Activated CD4-positive, alpha-beta T cell treated with anti-CD3 and anti-CD28 coated beads, Interleukin-2, Interleukin-6, amounts not matched to agents 100 ng/mL and 50 ng/mL, durations not matched to agents 16 hours and 8 hours (primary cell): ENCODE measurements at places on chromosomes 12 and 14.

DNA sequence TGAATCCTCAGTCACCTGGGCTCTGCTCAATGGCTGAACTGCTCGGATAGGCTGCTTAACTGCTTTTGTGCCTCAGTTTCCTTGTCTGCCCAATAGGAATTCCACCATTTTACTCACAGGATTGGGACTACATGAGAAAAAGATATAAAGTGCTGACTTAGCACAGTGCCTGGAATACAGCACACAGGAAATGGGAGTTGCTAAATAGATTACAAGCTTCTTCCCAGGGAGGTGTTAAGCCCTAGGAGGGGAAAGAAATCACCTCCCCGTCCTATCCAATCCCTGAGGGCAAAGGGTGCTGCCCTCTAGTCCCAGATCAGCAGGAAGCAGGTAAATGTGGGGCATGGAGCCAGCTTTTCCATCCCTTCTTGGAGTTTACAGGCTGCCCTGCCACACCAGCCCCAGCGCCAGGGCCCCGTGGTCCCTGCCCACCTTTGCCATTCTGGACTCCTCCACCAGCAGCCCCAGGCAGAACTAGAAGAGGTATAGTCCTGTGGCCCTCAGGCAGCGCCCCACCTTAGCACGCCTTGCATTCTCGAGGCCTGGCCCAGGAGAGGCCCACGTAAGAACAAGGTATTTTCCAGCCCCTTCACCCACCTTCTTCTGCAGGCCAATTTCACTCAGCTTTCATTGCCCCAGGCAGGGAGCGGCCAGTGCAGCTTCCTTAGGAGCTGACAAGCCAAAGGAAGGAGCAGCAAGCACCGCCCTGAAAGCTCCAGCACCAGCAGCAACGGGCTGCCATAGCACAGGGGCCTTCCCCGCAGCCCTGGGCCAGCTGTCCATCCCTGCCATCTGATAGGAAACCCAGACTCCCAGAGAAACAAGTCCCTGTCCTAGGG, 28.8 kb upstream of the RPLP0 start:
- DNase-seq: no peak

- peak; percentile 73 for DNase-seq
Observed at GRCh38 chr14:61671082-61671481, 24.2 kb upstream of the HIF1A start.

GRCh38 chr12:29519585-29520182, 22.2 kb upstream of the OVCH1 start:
- peak; percentile 28 for DNase-seq

DNA sequence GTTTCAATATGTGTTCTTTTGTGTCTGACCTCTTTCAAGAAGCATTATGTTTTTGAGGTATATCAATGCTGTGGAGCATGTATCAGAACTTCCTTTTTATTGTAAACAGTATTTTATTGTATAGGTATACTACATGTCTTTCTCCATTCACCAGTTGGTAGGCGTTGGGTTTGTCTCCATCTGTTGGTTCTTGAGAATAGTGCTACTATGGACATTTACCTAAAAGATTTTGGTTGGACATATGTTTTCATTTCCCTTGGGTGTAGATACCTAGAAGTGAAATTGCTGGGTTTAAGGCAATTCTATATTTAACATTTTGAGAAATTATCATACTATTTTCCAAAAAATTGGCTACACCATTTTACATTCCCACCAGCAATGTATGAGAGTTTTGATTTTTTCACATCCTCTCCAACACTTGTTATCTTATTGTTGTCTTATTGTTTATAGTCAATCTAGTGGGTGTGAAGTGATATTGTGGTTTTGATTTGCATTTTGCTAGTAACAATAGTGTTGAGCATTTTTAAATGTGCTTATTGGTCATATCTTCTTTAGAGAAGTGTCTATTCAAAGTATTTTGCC, 409.2 kb downstream of the IPO8 start:
- DNase-seq: peak; percentile 2

GRCh38 chr12:51335931-51336330, 10.5 kb downstream of the CELA1 start:
- DNase-seq: no peak

GRCh38 chr12:51240971-51241370, 2.3 kb downstream of the DAZAP2 start:
- no peak for DNase-seq

DNA sequence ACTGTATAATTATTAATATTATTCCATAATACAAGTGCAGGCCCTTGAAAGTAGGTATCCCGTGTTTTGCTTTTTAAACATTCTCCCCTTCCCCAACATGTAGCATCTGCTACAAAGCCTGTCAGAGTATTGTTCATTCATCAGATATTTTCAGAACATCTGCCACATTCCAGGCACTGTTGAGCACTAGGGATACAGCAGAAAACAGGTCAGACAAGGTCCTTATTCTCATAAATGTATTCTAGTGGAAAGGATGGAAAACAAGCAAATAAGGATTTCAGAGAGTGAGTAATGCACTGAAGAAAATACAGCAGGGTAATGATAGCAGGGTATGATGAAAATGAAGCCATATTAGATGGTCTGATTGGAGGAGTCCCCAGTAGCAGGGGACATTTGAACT, 3.8 kb downstream of the ERP29 start:
- DNase-seq: no peak

- no peak for DNase-seq
Observed at GRCh38 chr14:49019467-49020115, 566.6 kb downstream of the RPS29 start.

- no peak for DNase-seq
Observed at GRCh38 chr14:75286313-75286712, 7.7 kb downstream of the FOS start.

- no peak for DNase-seq
Observed at GRCh38 chr14:24343795-24344660, 4.2 kb upstream of the RIPK3 start.

DNA sequence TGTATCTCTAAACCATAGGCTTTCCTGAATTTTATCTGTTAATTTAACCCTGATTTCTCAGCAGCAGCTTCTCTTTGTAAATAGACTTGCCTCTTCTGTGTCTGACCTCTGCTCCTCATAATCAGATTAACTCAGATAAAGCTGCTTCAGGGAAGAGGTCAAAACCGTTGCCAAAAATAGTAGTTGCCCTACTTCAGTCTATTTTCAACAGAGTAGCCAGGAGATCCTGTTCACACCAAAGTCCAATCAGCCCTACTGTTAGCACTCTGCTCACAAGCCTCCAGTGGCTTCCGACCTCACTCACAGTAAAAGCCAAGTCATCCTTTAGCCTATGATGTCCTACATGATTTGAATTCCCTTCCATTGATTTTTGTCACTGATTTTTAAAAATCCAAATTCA, 258.4 kb downstream of the PPFIA2 start:
- DNase-seq: no peak

- DNase-seq: peak; percentile 3
Observed at GRCh38 chr14:78292003-78292402, 121.8 kb downstream of the NRXN3 start.

GRCh38 chr14:103808403-103809001, 38.9 kb downstream of the PPP1R13B start:
- peak; percentile 71 for DNase-seq

DNA sequence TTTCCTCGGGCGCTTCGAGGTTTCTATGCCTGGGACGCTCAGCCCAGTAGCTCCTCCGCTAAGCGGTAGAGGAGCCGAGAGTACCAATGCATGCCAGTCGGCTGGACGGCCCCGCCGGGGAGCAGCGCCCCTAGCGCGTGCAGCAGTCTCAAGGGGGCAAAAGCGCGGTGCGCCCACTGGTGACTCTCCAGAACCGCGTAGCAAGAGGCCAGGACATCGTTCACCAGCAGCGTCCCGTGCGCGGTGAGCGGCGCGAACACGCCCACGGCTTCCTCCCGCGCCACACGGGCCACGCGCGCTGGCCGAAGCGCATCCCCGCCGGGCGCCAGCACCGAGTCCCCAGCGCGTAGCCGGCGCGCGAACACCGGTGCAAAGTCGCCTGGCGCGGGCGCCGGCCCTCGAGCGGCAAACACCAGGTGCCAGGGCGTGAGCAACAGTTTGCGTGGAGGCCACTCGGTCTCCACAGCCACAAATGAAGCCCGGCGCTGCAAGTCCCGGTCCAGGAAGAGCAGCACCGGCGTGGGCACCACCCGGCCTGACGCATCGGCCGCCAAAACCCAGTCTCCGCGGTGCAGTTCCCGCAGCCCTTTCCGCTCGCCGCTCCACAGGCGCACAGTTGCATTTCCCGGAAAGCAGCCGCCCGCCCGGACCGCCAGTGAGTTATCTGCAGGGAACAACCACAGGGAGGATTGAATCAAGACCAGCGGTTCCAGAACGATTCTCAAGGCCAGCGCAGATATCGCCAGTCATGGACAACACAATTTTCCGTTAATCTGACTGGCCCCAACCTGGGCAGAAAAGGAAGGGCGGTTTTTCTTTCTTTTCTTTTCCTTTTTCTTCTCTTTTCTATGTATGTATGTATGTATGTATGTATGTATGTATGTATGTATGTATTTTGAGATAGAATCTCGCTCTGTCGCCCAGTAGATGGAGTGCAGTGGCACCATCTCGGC, 4.5 kb downstream of the DHH start:
- peak; percentile 61 for DNase-seq

DNA sequence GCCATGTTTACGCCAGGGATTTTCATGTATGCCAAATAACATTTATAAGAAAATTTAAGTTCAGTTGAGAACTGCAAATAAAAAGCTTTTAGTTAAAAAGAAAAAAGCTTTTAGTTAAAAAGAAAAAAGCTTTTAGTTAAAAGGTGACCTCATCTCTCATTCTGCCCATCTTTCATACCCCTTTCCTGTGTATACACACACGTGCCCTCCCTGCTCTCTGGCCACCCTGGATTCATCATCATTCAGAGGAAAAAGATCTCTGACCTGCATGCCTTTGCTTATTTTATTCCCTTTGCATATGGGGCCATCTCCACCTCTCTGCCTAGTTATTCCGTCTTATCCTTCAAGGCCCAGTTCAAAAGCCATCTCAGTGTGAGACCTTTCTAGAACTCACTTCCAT, 38.1 kb upstream of the CDK17 start:
- no peak for DNase-seq

- DNase-seq: no peak
Observed at GRCh38 chr14:77337880-77338279, 17.0 kb downstream of the GSTZ1 start.

DNA sequence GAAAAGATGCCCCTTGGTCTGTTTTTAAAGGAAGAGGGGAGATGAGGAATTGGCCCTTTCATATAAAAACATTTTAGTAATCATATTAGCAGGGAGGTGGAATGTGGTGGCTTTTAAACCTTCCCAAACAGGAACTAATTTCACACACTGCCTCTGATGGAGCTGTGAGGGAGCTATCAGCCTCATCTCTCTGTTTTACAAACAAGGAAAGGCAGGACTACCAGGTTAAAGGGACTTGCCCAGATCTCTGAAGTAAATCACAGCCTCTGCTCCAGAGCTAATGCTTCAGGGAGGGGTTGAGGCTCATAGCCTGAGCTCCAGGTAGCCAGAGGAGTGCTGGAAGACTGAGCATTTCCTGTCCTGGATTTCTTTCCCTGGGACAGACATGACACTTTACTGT, 1.1 kb upstream of the BMP4 start:
- no peak for DNase-seq

DNA sequence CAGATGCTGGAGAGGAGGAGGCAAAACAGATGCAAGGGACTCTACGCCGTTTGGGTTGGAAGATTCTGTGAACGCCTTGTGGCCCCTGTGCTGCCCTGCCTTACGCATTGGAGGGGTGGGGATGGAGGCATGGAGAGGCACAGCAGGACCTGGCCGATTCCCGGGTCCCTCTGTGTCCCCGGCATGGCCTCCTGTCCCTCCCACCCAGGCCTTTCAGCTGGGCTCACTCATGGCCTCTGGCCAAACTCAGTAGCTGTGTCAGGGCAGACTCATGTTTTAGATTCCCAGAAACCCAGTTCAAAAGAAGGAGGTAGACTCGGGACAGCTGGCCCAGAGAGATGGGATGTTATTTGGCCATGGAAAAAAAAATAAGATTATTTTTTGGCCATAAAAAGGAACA, 40.1 kb downstream of the TESC start:
- no peak for DNase-seq
